Activated CD4-positive, alpha-beta T cell treated with anti-CD3 and anti-CD28 coated beads for 48 hours (primary cell): ENCODE measurements at places on chromosomes 16 and 17.

GRCh38 chr16:22029632-22030031, 21.7 kb downstream of the MOSMO start:
- no peak for DNase-seq

- peak; percentile 95 for DNase-seq
These were observed 45.8 kb upstream of the PVALEF start for GRCh38 chr17:81119223-81120148.

DNA sequence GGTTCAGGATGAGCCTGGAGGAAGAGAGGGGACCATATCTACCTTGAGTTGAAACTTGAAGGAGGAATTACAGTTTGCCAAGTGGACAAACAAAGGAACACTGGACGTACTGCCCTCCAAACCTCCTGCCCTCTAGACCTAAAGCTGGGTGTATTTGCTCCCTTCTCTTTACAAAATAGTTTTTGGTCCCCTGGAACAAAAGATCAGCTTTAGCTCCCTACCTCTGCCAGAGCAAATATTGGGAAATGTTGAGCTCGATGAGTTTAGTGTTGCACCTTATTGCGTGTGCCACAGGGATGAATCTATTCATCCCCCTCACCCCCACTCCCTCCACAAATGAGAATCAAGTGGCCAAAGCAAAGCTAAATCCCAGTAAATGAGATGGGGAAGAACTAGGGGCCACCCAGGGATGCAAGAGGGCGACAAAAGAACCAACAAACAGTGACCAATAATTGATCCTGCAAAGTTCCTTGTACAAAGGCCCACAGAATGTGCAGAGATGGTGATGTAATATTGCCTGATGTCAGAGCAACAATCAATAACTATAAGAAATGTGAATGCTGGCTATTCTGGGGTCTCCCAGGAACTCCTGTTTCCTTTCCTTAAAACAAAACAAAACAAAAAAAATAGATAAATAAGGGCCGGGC, 17.2 kb upstream of the TAT start:
- DNase-seq = no peak

DNA sequence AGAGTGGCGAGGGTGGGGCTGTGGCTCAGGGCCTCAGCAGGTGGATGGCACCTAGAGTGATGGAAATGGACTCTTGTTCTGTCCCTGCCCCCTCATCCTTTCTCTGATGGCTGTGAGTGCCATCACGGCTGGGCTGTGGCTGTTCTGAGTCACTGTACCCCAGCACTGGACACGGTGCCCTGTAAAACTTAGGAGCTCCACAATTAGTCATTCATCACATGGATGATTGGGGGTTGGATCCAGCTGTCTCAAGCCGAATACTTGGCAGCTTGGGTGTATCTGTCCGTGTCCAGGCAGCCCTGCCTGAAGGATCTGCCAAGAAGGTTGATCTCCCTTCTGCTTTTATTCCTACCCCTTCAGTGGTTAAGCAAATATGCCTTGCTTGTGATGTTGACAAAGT, 295.5 kb upstream of the EEF2KMT start:
- no peak for DNase-seq

DNA sequence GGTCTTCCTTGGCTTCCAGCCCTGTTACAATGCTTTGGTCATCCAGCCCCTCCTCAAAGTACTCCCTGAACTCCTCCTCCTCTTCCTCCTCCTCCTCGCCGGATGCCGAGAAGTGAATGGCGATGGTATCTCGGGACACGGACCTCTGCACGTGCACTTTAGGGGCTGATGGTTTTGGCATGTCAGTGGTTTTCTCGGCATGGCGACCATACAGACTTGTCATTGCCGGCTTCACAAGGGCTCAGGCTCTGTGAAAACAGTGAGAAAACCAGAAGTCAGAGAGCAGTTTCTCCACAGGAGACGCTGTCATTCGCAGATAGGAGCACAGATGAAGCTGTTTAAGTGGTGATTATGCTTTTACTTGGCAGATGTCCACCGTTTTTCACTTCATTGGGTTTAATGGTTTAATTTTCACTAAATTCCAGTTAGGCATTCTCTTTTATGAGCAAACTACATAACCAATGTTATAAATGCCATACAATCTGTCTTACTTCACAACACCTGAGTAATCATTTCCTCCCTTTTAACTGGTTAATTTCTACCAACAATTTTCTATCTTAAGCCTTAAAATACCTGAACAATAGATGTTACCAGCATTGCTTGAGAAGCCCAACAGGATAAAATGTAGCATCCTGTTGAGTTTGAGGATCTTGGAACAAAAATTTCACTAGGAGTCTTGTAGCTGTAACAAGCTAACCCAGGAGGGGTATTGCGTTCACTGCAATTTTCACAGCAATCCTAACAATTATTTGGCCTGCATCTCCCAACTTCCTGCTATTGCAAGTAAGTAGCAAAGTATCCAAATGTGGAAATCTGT, 48.9 kb downstream of the TEX2 start:
- no peak for DNase-seq

- DNase-seq = no peak
These were observed 7.9 kb downstream of the SLC12A3 start for GRCh38 chr16:56872863-56873391.

- no peak for DNase-seq
These were observed 57.9 kb upstream of the CLEC19A start for GRCh38 chr16:19227643-19228042.

DNA sequence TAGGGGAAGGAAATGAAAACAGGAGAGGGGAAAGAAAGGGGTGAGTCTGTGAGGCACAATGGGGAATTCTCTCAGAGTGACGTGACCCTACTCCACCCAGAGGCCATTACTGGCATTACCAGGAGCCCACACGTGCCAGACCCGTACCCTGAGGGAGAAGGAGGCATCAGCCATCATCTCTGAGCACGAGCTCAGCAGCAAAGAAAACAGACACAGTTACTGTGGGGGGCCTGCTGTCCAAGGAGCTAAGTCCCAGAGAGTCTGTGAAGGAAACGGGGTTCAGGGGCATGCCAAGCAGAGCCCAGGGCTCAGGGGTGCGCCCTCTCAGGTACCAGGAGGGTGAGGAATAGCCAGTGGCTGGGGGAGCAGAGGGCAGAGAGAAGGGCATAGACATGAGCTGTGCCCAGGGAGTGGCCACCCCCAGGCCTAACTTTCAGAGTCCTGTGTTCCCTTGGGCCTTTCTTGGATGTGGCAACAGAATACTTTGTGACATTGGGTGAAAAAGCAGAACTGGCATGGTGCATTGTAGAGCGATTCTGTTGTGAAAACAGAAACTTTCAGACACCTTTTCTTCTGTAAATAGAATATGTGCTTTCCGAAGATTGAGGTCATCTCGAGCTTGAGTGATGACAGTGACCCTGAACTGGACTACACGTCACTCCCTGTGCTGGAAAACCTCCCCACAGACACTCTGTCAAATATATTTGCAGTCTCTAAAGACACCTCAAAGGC, 11.3 kb downstream of the TAF1C start:
- DNase-seq = peak; percentile 79

DNA sequence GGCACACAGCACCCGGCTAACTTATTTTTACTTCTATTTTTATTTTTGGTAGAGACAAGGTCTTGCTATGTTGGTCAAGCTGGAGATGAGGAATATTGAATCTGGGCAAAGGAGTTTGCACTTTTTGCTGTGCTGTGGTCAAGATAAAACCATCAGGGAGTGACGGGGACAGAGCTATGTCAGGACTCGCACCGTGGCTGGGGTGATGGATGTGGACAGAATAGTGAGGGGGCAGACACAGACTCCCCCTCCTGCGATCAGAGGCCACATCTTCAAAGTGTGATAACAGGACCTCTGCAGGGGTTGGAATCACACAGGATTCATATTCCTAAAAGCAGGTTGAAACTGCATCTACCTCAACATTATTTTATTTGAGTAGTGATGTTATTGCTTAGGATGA, 25.6 kb downstream of the IL21R start:
- no peak for DNase-seq

GRCh38 chr17:19354748-19355147, 7.8 kb downstream of the B9D1 start:
- no peak for DNase-seq

DNA sequence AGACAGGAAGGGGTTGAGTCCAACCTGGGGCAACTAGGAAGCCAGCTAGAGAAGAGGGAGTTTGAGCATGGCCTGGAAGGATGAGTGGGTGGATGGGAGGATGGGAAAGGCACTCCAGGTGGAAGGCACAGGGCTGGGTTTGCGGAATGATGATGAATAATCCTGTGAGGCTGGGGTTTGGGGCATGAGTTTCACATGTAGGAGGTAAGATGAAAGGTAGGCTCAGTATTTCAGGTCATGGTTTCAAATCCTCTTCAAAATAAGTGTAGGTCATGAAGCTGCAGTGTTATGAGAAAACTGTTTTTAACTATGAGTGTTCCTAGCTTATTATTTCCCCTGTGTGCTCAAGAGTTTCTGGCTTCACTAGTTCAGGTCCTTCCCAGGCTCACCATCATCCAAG, 130.3 kb downstream of the SKAP1 start:
- DNase-seq = no peak

- DNase-seq = no peak
These were observed 900 bp downstream of the HAP1 start for GRCh38 chr17:41733348-41734138.

GRCh38 chr17:55289106-55289446, 24.3 kb downstream of the HLF start:
- no peak for DNase-seq

DNA sequence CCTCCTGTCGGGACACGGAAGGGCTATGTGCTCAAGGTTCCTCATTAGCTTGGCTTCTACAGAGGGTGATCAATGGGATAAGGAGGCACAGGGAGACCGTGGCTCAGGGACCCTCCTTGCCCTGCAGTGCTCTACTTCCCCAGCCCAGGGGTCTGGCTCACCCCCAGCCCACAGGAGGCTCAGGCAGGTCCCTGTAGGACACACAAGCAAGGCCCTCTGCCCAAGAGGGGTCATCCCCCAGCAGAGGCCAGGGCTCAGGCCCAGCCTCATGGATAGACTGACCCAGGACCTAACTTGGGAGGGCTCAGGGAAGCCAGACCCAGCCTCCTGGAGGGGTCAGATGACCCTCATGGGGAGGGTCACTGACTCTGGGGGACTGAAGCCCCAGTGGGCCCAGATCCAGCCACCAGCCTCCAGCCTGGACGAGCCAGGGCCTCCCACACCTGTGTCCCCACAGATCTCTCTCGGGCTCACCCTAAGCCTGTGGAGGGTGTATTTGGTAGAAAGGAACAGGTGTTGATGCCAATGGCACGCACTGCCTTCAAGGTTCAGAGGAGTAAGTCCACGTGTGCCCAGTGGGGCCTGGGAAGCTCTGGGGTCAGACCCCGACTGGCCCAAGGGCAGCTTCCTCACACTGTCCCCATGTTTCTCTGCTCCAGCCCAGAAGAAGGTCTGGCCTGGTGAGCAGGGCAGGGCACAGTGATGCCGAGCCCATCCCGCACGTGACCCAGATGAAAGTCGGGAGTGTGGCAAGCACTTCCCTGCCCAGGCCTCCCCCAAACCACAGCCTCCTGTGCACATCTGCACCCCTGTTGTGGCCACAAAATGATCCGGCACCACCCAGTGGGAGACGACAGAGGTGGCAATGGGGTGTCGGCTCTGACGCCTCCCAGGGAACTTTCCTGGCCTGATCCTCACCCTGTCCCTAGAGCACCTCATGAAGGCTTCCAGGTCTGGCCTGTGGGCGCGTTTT, 10.9 kb upstream of the KRTAP17-1 start:
- no peak for DNase-seq

DNA sequence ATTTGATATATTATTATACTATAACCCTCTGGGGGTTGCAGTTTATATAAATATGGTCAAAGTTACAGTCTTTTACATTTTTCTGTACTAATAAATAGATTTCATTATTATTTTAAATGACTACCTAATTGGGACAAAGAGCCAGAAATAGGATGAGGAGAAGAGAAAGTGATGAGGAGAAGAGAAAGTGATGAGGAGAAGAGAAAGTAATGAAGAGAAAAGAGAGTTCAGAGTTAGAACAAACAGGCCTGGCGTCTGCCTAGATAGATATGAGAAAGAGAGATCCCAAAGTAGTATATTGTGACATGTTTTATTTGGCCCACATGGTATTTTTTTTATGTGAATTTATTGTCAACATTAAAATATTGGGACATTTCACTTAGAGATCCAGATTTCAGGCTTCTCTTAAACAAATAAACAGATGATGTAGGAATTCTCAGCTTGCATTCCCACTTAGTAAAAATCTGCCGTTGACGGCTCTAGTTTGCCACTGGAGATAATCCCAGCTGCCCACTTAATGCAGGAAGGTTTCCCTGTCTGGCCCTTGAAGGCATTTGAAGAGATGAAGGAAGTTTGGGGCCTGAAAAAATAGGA, 210.7 kb downstream of the STX8 start:
- DNase-seq = no peak

- no peak for DNase-seq
These were observed 5.0 kb downstream of the SLX4 start for GRCh38 chr16:3606441-3606840.

GRCh38 chr17:50129353-50129727, 620 bp downstream of the SAMD14 start:
- no peak for DNase-seq

DNA sequence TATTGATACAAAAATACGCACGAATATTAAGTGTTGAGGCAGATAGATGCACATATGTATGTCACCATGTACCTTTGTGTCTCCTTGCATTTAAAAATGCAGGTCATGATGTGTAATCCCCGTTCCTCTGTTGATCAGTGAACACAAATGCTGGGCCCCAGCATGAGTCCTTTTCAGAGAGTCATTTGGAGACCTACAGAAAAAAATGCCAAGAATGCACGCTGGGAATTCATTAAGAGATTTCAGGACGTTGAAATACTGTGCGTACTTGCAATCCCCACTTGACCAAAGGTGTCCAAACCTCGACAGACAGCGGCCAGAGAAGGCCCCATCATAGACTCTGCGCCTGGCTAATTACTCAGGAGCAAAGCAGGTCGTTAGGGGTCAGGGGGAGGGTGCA, 496.0 kb downstream of the MAF start:
- DNase-seq = no peak

- peak; percentile 22 for DNase-seq
These were observed 31.1 kb downstream of the RAI1 start for GRCh38 chr17:17712268-17712924.

DNA sequence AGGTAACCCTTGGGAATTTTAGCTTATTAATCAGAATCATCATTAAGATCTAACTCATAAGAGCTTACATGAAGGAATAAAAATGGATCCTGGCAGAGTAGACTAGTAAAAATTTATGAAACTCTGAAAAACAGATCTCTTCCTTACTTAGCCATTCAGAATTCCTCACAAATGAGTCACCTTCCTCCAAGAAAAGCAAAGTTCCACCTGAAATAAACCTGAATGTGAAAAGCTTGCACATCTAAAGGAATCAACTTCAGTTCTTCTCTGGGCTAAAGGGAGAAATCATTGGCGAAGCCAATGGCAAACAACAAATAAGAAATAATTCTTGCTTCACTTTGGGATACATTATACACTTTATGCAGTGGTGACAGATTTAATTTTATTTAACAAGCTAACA, 22.7 kb downstream of the MYO1D start:
- DNase-seq = no peak

DNA sequence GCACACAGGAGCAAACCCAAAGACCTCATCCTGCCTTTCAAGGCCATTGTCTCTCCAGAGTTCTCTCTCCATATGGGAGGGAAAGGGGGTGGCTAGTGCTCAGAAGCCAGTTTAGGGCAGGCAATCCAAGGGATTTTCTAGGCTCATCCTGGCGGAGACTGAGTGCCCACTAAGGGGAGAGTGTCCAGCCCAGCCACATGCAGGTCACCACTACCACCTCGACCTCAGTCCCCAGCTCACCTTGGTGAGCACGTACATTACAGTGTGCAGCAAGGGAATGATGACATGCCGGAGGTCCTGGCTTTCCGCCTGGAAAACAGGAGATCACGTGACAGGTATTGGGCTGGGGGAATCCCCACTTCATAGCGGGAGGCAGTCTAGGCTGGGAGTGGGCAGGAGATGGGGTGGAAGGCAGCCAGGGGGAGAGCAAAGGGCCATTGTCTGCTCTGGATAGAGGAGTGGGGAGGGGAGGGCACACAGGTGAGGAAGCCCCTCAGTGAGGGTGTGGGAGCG, 29.9 kb downstream of the PIK3R6 start:
- no peak for DNase-seq
